ENCODE measurements at places on chromosomes 3 and 15.

DNA sequence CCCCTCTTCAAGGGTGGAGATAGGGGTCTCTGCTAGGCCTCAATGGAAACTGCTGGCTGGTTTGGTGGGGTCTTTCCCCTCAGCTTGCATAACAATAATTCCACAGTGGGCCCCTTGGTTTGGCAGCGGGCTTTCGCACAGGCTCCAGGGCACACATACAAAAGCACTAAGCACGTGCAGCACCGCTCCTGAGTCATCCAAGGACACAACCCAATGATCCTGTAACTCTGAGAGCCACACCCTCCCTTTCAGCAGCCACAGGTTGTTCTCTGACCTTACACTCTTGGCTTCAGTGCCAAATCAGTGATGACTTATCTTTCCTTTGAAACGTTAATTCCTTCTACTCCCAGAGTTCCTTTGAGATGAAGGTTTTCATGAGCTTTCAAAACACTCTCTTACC, 41.7 kb downstream of the DAPK2 start:
- no peak for DNase-seq

DNA sequence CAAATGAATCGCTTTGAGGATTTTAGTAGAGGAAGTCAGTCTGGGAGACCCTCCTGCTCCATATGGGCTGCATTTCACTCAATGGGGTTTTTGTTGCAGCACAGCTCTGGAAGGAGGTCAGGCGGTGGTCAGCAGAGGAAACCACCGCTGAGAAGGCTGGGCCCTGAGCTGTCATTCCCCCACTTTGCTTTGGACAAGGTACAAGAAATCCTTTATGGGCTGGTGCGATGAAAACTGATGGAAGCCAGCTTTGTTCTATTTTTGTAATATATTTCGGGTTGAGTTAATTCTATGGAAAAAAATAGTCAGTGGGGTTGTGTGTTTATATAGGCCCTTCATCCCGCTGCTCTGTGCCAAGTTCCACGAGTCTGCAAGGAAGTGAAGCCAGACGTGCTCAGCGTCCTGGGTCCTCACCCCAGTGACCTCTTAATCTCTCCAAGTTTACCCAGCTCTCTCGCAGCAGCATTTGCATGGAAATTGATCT, 157.1 kb upstream of the TMC3 start:
- DNase-seq: no peak

DNA sequence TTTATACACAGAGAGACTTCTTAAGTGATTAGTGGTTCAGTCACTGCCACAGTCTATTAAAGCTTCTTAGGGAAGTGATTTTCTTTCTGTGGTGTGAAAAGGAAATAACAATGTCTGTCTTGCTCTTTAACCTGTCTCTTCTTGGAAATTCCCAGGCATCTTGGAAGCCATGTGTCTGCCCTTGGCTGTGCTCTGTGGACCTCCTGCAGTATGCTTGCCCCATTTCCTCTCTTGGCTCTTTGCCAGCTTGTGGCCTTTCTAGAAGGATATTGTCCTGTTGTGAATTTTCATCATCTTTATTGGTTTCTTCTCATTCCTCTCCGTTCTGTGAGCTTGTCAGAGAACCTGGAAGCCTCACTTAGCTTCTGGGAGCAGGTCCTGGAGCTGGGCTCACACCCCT, 338.4 kb upstream of the C2CD4B start:
- no peak for DNase-seq

DNA sequence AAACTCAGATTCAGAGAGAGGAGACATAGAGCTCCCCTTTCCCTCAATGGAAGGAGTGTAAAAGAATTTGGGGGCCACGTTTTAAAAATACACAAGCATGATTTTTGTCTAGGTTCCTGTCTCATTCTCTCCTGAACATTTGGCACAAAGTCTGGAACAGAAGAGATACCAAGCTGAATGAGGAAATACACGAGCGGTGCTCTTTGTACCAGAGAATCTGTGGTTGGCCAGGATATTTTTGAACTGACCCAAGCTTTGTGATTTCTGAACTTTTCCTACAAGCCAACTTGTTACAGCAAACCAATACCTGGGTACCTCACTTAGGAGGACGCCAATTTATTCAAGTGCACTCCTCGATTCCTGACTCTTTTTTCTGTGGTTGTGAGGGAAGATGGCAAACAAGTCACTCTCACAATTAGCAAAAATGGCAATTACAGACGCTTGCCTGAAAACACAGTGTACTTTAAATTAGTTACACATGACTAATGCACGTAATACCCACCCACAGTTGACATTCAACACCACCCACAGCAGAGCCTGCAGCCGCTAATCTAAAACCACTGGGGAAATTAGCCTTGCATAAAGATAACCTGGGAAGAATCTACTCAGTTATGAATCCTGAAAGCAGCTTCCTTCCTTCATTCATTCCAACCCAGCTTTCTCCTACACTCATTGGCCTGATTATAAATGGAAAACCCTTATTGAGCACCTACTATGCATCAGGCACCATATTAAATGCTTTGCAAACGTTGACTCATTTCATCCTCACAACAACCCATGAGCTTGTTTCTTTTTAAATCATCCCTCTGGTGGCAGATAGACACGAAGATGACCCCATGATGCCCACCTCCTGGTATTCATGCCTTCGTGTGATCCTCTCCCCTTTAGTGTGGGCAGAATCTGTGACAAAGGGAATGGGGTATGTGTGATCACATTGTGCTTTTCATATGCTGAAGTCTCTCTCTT, 293.5 kb downstream of the KBTBD8 start:
- DNase-seq: no peak

DNA sequence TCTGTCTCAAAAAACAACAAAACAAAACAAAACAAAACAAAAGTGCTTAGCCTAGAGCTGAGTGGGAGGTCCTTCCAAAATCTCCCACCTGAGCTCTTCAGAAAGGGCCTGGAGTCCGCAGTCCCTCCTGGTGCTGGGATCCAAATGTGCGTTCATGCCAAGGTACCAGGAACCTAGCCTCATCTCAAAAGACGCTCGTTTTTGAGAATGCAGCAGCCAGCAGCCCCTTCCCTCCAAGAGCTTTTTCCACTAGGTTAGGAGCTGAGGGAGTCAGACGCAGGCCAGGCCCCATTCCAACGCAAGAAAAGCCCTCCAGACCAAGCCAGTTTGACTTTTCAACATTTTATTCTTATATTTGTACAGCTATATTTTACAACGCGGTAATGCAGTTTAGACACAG, 18.7 kb upstream of the RTP2 start:
- no peak for DNase-seq

DNA sequence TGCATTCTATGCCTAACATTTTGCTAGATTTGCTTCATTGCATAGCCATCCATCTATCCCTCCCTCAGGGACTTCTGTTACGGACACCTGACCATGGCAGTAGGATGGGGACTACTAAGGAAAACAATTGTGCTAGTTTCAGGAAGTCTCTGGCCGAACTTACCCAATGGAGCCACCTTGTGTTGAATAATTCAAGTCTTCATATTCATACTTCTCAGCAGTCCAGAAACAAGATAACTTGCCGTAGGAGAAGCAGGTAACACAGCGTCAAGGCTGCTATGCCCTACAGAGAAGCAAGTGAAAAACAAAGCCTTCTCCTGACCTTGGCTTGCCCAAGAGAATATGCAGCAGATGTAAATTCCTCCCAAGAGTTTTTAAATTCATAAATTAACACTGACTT, 685.3 kb downstream of the GRM7 start:
- no peak for DNase-seq

DNA sequence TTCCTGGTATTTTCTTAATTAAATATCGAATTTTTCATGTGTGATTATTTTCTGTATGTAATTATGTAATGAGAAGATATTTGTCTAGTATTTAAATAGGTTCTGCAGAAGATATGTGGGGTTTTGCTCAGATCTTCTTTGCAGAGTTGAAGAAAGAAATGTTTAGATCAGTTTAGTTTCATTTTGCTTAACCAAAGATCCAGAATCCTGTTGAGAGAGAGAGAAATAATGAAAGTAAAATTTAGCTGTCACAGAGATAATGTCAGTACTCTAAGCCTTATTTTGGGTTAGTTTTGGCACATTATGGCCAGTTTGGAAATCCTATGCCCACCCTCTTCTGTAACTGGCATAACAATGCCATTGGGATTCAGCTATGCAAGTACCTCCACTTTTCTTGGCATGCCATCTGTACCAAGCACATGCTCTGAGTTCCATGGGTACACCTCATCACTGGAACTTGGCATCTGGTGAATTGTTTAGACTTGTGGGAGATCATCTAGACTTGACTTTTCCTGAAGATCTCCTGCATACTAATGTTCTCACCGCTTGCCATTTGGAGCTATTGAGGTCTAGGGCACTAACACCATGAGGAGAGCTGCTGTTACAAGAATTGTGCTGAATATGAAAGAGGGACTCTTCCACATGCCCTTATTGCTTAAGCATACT, 30.9 kb downstream of the PLSCR1 start:
- DNase-seq: no peak

- DNase-seq: no peak
Measured at GRCh38 chr15:45884289-45884688, 249.5 kb downstream of the SQOR start.
